ENCODE measurements at places on chromosomes 6 and 20.

- DNase-seq = no peak
These were observed 126.9 kb upstream of the TIAM2 start for GRCh38 chr6:154868143-154868594.

DNA sequence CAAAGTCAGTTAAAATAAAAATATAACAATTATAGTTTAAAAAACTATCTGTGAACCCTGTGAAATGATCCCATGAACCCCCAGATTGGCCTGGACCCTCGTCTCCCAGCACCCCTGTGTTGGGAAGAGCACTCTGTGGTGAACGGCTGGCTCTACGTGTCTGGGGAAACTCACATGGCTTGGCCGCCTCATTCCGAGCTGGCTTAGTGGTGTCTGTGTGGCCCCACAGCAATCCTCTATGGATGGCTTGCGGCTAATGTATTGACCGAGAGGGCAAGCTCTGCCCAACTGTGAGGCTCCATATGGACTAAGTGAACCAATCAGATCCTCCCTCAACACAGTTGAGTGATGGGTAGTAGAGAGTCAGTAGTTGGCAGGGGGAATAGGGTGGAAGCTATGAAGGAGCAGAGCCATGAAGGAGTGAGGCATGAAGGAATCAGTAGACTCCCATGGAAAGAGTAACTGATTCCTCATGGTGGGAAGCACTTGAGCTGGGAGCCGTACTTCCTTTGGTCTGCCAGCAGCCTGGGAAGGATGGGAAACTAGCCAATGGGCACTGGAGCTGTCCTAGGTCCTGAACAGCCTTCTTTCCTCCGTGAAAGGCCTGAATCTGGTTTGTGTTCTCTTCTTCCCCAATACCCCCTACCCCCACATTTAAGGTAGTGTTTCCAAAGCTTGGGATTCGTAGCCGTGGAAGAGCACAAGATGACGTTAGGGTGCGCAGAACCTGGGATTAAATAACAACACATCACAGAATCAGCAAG lies 21.6 kb upstream of the ZNF831 start:
- DNase-seq = no peak

GRCh38 chr20:41411391-41411847 lies 44.8 kb upstream of the EMILIN3 start:
- DNase-seq = no peak

DNA sequence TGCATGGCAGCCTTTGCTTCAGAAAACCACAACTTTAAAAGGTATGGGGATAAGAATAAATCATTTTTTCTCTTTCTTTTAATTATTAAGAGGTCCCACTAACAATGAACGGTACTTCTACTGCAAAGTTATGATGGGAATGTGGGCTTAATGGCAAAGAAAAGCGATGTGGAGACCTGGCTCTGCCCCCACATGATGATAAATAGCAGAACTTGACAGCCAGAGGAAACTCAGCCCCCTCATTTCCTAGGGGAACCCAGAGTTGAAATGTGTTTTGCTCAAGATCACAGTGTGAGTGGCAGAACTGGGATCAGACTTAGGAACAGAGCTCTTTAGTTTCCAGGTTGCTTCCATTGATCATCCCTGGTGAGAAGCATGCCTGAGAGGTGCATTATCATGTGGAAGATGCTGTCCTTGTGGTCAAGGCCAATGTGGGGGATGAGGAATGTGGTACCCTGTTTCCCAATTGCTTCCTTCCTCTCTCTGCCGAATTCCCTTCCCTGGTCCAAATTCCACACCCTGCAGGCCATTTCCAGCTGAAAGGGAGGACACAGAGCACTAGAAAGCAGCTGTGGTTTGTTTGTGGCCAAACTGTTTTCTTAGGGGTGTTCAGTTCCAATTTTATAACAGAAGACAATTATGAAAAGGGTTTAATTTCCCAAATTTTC lies 66.0 kb downstream of the BACH2 start:
- no peak for DNase-seq

GRCh38 chr6:34334796-34335416 lies 57.6 kb downstream of the NUDT3 start:
- no peak for DNase-seq

- DNase-seq = no peak
These were observed 20.6 kb upstream of the AKIRIN2 start for GRCh38 chr6:87722540-87723169.

- no peak for DNase-seq
These were observed 1.2 kb upstream of the UFL1 start for GRCh38 chr6:96520171-96521115.

DNA sequence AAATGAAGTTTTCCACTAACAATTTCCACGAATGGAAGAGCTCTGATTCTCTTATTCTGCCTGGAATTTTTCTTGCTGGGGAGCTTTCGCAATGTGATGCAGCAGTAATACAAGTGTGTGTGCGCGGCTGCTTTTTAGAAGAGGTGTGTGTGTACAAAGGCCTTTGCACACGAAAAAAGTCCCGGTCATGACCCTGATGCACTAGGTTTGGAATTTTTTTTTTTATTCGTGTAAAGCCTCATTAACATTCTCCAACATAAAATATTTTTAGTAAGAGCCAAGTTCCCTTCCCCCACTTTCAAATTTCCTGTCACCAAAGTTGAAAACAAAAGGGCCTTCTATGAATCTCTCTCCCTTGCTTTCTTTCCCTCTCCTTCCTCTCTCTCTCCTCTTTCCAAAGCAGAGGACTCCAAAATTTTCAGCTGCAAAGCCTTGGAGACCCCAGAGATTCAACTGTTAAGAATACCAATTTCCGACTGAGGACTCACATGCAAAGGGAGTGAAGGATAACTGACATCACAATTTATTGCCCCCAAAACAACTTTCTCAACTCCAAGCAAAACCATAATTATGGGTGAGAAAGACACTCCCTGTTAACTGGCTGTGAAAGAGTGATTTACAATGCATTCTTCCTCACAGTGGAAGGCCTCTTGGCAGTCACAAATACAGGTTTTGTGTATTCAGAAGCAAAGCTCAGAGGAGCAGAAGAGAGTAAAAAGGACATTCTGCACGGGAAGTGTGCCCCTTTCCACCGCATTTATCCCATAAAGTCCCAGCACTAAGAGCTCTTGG lies 421.2 kb upstream of the JARID2 start:
- no peak for DNase-seq

DNA sequence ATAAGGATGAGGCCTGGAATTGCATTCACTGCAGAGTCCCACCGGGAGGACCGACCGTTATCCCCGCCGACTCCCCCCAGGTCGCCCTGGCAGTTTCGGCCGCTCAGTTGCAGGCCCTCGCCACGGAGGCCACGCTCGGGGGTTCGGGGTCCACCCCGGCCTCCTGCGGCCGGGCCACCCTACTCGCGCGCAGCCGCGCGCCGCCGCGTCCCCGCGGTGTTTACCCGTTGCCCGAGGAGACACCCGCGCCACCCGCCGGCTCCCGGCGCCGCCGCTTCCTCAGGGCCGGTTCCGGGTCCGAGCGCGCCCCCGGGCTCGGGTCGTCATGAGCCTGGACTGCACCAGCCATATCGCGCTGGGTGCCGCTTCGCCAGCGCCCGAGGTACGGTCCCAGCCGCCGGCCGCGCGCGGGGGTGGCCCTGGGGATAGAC lies at the start of gene CCDC170:
Gene CCDC170, plus strand, starts transcription at position 214 of the 431 bp plus-strand sequence. Its CDS starts 112 bp downstream, at position 326.
- no peak for DNase-seq

- no peak for DNase-seq
These were observed 178.9 kb downstream of the PHF3 start for GRCh38 chr6:63814459-63814858.

DNA sequence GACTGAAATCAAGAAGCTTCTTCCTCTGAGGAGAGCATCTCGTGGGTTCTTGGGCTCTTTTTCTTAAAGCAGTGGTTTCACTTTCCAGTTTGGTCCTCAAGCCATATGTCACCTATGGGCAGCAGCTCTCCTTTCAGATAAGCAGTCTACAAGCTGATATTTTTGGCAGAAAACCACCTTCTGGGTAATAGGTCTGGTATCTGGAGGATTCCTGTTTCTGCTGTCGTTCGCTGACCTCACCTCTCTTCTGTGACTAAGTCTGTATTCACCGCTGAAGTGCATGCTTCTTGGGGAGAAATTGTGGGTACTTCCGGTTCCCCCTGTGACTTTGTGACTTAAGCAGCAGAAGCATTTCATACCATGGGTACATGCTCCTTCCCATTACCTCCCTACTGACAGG lies 193.6 kb downstream of the EDN1 start:
- no peak for DNase-seq

- DNase-seq = no peak
These were observed 132.5 kb downstream of the EPM2A start for GRCh38 chr6:145602726-145603326.

DNA sequence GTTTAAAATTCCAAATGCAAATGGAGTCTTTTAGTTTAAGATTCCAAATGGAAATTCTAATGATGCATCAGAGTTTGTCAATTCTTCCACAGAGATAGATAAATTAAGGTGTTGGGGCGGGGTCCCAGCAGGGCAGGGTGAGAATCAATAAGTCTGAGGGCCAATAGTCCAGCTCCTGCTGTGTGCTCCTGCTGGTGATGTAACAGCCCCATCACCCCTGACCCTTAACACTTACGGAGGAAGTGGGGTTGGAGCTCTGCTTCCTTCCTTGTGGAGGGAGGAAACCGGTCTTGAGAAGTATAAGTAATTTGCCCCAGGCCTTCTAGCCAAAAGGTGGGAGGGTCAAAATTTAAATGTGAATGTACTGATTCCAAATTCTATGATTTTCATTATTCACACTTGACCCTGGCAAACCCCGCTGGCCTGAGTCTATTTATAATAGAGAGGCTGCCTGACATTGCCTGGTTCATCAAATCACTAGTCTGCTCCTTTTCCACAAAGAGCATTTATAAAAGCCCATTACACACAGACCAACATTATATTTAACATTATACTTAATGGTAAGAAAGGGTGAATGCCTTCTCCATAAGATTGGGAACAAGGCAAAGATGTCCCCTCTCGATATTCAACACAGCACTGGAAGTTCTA lies 17.2 kb downstream of the ZBTB2 start:
- no peak for DNase-seq

- no peak for DNase-seq
These were observed 57.5 kb downstream of the FOXC1 start for GRCh38 chr6:1667012-1667804.

DNA sequence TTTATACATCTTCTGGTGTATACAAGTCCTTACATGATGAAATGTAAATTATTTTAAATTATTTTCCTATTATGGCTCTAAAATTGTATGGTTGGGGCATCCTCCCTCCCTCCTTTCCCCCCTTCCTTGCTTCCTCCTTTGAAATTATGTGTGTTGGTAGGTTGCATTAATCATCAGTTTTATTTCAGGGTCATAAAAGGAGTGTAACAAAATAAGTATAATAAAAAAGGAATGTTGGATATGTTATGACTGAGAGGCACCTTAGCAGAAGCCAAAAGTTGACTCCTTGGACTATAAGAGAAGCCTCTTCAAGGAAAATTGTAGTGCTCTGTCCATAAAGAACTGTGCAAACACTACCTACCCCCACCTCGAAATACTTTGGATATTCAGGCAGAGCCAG lies 46.6 kb upstream of the PTPRK start:
- no peak for DNase-seq

DNA sequence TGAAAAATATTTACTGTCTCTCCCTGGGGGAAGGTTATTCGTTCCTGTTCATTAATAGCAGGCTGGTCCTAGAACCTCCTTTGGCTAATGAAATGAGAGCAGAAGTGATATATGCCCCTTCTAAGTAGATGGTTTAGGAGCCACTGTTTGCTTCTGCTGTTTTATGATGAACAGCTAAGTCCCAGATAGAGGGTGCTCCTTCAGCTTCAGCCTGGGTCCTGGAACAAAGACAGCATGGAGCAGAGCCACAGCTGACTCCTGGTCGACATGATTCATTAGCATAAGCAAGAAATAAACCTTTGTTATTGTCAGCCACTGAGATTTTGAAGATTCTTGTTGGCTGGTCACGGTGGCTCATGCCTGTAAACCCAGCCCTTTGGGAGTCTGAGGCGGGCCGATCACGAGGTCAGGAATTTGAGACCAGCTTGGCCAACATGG lies 47.8 kb upstream of the ARMC2 start:
- DNase-seq = no peak

- DNase-seq = no peak
These were observed 89.4 kb downstream of the TBXT start for GRCh38 chr6:166078294-166078693.

DNA sequence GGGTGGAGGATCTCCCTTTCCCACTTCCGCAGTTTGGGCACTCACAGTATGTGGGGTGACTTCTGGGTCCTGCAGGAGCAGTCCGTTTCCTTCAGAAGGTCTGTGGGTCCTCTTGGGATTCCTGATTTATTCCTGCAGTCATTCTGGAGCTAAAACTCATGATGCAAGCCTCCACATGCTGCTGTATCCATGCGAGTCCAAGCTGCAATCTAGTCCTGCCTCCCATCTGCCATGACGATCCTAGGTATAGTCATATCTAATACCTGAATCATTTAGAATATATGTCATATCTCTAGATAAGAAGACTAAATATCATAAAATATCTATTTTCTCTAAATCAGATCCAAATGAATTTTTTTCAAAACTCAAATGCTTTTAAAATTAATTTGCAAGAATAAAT lies 103.4 kb upstream of the AHI1 start:
- DNase-seq = no peak

GRCh38 chr6:3904518-3904917 lies 55.3 kb downstream of the FAM50B start:
- DNase-seq = no peak

GRCh38 chr20:33940666-33941065 lies 53.0 kb upstream of the RALY start:
- no peak for DNase-seq

DNA sequence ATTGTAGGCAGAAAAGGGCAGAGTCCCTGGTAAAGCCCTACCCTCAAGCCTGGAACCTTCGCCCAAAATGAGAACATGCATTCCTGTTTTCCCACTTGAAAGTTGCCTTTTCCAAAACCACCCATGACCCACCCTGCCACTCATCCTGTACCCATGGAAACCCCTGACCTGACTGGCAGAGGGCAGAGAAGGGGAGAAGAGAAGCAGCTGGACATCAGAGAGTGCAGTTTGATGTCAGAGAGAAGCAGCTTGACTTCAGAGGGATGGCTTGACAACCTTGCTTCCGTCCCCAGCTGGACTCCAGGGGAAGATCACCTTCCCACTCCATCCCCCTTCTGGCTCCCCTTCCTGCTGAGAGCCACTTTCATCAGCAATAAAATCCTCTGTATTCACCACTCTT lies 123.6 kb upstream of the SHLD1 start:
- DNase-seq = no peak

- DNase-seq = no peak
These were observed 58.6 kb downstream of the TMEM242 start for GRCh38 chr6:157264701-157265100.

GRCh38 chr20:24993337-24994185 lies 1.0 kb upstream of the APMAP start:
- no peak for DNase-seq
